Stimulated activated CD8-positive, alpha-beta memory T cell treated with anti-CD3 and anti-CD28 coated beads, Interleukin-7, amount 100 ng/mL, for 48 hours (primary cell): ENCODE measurements at places on chromosomes 2 and 18.

GRCh38 chr18:52313213-52313612 lies 26.8 kb upstream of the DCC start:
- DNase-seq = no peak

DNA sequence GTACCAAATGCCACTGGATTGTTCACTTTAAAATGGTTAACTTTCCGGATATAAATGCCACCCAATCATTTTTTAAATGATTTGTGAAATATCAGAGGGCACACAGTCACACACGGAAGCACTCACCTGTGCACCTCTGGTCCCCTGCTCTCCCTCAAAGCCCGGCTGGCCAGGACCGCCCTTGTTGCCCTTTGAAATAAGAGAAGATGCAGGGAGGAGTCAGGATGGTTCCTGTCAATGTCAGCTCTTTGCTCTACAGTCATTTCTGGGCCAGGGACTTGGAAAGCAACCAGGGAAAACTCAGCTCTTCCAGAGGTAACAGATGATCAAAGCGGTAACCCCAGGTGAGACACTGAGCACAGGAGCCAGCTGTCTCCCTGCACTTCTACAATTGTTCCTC lies 60.7 kb downstream of the COL6A3 start:
- no peak for DNase-seq

- no peak for DNase-seq
Measured at GRCh38 chr2:206530727-206531126, 87.4 kb downstream of the ADAM23 start.

- DNase-seq = no peak
Measured at GRCh38 chr2:174740721-174741120, 23.6 kb downstream of the CHRNA1 start.

DNA sequence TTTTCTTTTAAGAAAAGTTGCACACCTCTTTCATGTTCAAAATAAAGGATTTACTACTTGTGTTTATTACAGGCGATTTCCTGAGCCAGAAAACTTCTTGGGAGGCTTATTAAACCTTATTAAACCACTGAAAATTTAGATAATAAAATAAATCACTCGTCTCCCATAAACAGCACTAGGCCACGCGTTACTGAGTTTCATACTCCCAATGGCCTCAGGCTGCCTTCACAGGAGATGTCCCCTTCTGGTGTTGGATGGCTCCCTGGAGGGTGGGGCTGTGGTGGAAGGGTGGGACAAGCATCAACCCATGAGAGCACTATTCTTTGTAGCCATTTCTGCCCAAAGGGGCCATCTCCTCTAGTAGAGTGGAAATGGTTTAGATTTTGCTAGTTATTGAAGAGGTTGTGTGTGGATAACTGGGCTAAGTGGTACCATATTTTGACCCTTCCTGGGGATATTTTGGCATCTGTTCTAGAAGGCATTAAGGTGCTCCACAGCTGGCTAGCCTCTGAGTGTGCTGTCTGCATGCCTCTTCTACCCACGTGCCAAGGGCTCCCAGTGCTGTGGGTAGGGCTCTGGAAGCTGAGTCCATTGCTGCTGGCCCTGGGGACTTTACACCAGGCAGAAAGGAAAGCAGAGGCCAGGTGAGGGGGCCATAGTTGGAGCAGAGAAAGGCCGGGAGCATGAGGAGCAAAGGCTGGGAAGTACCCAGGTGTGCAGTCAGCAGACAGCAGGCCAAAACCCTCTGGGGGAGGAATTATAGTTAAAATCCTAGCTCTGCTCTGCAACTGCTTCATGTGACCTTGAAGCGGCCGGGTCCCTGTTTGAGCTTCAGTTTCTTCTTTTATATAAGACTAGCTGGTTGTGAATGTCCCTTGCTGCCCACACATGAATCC lies 121.7 kb upstream of the SMAD2 start:
- no peak for DNase-seq
